ENCODE measurements at places on chromosomes 1 and 21.

DNA sequence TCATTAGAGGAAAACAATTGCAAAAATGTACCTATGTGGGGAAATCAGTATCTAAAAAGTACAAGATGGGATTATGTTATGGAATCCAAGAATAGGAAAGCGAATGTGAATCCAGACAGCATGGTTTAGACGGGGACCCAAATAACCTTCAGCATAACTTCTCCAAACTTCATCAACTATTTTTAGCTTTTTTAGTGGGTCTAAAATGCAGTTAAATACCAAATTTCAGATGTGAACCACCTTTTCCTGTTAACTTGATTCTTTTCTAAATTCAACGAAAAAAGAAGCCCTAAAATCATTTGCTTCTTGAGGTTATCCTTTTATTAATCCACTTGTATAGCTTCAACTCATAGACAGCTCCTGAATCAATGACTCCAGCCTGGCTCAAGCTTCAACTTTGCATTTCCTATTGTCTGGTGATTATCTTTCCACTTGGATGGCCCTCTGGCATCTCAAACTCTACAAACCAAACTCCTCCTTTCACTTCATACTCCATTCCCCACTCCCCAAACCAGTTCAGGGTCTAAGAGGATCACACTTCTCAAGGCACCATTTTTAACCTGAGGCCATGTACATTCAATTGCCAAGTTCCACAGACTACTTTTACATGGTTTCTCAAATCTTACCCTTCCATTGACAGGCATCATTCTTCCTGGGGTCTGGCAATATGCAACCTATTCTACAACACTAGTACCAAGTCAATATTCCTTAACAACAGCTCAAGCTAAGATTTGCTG is 7.4 kb downstream of the ERRFI1 start:
- peak; percentile 87 for DNase-seq

- no peak for DNase-seq
Observed at GRCh38 chr1:85027242-85027983, 20.9 kb downstream of the MCOLN3 start.

GRCh38 chr1:31957701-31958674 is 19.8 kb upstream of the PTP4A2 start:
- no peak for DNase-seq

DNA sequence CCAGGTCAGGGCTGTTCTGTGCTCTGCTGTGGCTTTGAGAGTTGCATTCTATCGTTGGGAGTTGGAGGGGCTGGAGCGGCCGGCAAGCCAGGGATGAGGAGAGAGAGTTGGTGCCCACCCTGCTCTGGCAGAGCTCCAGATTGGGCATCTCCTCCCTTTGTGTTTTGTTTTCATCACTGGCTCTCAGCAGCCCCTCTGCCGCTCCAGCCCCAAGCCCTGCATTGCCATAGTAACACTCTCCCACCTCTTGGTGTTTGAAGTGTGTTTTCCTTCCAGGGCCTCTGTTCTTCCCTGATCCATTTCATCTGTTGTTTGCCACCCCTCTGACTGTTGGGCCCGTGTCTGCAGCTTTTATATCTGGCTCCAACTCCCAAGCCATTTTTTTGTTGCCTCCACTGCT is 152.7 kb downstream of the URB2 start:
- DNase-seq = peak; percentile 66

DNA sequence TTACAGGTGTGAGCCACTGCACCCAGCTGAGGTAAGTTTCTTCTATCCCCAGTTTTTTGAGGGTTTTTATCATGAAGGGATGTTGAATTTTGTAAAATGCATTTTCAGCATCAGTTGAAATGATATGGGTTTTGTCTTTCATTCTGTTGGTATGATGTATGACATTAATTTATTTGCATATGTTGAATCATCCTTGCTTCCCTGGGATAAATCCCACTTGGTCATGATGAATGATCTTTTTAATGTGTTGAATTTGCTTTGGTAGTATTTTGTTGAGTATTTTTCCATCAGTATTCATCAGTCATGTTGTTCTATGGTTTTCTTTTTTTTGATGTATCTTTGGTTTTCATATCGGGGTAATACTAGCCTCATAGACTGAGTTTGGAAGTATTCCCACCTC is 141.0 kb downstream of the RPS6KC1 start:
- DNase-seq = no peak

DNA sequence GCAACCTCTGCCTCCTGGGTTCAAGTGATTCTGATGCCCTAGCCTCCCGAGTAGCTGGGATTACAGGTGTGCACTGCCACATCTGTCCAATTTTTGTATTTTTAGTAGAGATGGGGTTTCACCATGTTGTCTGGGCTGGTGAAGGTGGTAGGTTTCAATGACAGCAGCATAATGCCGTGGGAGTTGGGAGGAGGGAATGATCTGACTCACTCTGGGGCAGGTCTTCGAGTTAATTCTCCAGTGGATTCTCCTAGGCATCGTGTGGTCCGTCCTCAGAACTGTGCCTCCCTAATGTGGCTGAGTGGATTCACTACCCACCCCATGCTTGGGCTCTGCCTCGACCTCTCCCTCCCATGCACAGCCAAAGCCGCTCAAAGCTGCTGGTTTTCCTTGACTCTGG is 1.7 kb upstream of the GPR37L1 start:
- DNase-seq = no peak

- DNase-seq = peak; percentile 50
Observed at GRCh38 chr1:36446271-36446670, 4.0 kb downstream of the OSCP1 start.

DNA sequence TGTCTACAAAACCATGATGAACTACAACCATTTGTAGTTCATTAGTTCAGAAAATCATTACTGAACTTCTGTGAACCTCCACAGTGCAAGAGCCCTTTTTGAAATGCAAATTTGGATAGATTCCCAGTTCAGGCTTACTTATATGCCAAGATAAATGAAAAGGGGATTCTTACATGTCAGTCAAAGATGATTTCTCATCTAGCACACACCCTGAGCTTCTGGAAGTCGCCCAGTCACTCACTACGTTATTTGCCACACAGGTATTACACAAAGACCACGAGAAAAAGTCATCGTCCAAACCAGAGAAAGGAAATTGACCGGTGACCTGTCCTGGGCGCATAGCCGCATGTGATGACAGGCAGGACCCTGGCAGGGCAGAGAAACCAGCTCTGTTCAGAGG is 41.8 kb downstream of the ETS2 start:
- DNase-seq = peak; percentile 68

DNA sequence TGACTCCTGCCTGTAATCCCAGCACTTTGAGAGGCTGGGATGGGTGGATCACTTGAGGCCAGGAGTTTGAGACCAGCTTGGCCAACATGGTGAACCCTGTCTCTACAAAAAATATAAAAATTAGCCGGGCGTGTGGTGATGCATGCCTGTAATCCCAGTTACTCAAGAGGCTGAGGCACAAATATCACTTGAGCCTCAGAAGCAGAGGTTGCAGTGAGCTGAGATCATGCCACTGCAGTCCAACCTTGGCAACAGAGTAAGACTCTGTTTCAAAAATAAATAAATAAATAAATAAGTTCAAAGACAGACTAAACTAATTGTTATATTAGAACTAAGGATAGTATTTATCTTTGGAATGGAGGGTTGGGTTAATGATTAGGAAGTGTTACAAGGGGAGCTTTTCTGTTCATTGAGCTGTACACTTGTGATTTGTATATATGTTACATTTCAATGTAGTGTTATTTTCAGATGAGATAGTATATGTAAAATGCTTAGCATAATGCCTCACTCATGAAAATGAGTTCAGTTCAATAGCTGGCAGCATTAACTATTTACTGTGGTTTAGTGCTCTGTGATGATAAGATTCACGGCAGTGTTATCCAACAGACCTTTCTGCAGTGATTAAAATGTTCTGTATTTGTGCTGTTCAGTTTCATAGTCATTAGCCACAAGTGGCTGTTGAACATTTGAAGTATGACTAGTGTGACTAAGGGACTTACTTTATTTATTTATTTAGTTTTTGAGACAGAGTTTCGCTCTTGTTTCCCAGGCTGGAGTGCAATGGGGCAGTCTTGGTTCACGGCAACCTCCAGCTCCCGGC is 47.7 kb downstream of the OSBPL9 start:
- DNase-seq = no peak

- DNase-seq = no peak
Observed at GRCh38 chr1:106344494-106344893, 712.0 kb upstream of the PRMT6 start.

DNA sequence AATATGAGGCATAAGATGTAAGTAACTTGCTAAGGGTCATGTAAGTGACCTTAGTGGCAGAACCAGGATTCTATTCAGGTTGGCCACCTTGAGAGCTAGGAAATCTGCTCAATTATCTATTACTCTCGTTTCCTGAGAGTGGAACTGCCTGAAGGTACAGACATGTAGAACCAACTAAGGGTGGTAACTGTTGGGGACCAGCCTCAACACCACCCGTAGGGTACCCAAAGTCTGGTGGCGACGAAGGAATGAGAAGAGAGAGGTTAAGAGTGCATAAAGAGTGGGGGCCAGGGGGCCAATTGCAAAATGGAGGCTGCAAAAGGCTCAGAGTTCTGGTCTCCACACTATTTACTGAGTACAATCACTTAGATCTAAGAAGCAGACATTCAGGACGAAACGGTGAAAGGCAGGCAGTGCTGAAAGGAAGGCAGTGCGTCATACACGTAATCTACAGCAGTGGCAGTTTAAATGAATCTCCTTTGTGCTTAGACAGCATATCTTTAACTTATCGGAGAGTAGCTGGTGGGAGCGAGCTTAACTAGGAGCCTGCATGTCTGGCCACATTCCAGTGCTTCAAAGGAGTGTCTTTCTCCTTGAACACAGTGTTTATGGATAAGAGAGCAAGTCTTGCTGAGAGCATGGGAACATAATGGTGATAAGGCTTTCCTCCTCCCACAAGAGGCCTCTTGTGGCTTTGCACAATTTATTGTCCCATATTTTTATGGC is 25.0 kb downstream of the SRSF4 start:
- DNase-seq = peak; percentile 45

DNA sequence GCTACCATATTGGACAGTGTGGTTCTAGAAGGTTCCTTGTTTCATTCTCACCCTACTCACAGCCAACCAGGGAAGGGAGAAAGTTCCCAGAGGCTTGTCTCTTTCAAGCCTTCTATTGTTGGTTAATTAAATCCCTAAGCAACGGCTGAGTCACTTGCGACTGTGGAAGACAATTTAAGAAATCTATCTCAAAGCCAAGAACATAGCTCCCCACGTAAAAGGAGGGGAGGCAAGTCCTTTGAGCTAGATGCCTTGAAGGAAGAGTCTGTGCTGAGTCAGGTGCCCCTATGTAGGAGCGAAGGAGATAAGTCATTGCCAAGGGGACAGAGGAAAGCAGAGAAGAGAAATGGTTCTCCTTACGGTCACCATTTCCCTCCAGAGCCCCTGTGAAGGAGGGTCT is 79.4 kb upstream of the PPP2R5A start:
- no peak for DNase-seq

GRCh38 chr1:182069028-182069466 is 7.5 kb upstream of the ZNF648 start:
- peak; percentile 87 for DNase-seq

DNA sequence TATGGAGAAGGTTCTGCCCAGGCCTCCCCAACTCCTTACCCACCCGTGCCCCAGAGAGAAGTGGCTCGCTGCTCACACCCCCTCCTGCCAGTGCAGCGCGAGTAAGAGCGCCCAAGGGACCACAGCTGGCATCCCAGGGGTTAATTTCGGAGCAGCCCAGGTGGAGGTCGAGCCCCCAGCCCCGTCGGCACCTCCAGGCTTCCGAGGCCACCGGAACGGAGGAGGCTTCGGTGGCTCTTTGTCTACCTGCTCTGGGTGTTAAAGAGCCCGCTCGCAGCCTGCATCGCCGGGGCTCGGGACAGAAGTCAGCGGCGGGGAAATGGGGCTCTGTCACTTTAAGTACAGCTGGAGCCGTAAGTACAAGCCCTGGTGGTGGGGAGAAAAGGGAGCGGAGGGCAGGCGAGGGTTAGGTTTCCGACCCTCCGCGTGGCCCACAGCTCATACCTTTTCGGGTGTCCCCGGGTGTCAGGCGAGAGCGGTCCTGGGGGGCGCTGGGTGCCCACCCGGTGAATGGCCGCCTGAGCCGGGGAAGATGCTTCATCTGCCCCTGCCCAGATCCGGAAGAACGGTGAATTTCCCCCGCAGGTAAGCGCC is 89.4 kb upstream of the IPO9 start:
- peak; percentile 87 for DNase-seq

DNA sequence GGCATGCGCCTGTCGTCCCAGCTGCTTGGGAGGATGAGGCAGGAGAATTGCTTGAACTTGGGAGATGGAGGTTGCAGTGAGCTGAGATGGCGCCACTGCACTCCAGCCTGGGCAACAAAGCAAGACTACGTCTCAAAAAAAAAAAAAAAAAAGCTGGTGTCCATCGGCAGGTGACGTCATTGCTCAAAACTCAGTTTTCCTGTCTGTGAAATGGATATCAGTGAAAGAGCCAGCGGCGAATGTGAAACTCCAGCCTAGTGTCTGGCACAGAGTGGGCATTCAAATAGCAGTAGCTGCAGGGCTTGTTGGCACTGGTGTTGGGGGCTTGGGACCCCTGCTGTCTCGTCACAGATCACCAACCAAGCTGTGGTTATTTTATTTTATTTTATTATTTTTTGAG is 75.8 kb downstream of the NKAIN1 start:
- no peak for DNase-seq

DNA sequence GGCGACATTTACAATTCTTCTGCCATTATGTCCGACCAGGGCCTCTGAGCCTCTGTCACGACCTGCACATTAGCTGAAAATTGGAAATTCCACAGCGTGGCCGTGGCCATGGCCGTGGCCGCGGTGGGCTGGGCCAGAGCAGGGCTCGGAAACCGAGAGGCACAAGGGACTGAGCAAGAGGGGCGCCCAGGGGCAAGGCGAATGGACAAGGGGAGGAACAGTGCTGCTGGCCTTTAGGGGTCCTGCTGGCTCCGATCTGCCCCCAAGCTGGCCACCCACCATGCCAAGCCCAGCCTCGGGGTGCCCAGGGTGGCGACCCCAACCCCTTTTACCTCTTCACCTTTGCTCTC is 75.0 kb downstream of the TAS1R2 start:
- DNase-seq = no peak

DNA sequence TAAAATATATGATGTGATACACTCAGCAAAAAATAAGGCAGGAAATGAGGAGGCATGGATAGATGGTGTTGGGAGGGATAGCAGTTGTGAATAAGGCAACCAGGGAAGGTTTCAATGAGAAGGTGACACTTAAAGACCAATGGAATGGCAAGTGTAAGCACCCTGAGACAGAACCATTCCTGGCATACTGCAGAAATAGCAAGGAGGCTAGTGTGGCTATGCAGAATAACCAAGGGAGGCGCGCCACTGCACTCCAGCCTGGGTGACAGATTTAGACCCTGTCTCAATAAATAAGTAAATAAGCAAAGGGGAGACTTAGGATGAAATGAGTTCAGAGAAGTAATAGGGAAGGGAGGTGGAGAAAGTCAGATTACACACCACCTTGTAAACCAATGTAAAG is 113.9 kb downstream of the TOMM20 start:
- no peak for DNase-seq

Measured in eye (tissue), 1 donor.